Erythroblast (primary cell): ENCODE measurements at places on chromosomes 16 and 17.

DNA sequence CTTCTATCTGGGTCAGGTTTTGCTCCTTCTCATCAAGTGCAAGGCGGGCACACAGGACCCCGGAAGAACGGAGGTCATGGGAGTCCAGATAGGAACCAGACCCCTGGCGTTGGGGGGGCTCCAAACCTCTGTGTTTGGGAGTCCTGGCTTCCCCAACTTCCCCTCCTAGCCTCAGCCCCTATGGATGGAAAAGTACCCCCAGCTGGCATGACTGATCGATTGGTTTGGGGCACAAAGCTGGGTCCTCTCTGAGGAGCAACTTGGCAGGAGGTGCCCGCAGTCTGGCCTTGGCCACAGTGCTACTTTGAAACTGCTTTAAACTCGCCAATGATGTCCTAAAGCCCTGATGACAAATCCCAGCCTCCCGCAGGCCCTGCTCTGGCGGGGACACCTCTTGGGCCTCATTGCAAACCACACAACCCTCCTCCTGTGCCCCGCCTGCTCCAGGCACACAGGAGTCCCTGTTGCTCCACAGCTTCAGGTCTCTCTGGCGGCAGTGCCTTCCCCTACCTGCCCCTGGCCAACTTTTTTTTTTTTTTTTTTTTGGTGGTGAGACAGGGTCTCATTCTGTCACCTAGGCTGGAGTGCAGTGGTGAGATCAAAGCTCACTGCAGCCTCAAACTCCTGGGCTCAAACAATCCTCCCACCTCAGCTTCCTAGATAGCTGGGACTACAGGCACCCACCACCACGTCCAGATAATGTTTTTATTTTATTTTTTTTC is 38.0 kb upstream of the SNN start:
- DNase-seq: no peak

GRCh38 chr17:40538936-40539705 is 26.2 kb downstream of the CCR7 start:
- no peak for DNase-seq

GRCh38 chr17:65362826-65363225 is 198.6 kb downstream of the AXIN2 start:
- no peak for DNase-seq

- DNase-seq: no peak
Measured at GRCh38 chr16:57758331-57759117, 23.0 kb downstream of the KATNB1 start.

DNA sequence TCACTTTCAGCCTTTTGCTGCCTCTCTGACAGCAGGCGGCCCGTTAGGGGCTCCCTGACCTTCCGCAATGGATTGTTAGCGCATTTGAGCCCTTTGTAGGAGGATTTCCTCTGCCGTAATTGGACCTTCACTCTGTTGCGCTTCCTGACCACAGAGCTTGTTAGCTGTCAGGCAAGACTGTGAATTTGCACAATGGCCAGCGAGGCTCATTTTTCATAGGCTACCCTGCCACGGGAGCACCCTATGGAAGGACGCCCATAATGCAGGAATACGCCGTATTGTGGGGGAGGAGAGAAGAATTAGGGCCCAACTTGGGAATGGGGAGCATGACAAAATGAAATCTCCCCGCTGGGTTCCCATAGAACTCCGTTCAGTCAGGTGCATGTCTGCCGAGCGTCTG is 205.2 kb upstream of the NLRP1 start:
- no peak for DNase-seq

- no peak for DNase-seq
Measured at GRCh38 chr17:4148611-4149308, 5.8 kb downstream of the CYB5D2 start.

DNA sequence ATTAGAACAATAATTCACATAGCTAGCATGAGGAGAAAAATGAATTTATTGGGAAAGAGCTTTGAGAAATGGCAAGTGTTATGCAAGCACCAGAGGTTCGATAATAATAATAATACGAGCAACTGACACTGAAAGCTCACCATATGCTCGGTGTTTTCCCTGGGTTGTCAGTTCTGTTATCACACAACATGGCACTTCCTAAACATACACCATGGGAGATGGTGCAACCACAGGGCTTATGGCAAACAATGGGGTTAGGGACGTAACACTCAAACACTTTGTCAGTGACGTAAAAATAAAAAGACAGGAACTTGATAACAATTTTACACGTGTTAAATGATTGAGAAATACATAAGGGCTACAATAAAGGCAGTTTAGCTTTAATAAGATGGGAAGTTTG is 23.7 kb downstream of the OR1D5 start:
- no peak for DNase-seq

- no peak for DNase-seq
Measured at GRCh38 chr16:26198221-26198620, 506.5 kb downstream of the HS3ST4 start.

DNA sequence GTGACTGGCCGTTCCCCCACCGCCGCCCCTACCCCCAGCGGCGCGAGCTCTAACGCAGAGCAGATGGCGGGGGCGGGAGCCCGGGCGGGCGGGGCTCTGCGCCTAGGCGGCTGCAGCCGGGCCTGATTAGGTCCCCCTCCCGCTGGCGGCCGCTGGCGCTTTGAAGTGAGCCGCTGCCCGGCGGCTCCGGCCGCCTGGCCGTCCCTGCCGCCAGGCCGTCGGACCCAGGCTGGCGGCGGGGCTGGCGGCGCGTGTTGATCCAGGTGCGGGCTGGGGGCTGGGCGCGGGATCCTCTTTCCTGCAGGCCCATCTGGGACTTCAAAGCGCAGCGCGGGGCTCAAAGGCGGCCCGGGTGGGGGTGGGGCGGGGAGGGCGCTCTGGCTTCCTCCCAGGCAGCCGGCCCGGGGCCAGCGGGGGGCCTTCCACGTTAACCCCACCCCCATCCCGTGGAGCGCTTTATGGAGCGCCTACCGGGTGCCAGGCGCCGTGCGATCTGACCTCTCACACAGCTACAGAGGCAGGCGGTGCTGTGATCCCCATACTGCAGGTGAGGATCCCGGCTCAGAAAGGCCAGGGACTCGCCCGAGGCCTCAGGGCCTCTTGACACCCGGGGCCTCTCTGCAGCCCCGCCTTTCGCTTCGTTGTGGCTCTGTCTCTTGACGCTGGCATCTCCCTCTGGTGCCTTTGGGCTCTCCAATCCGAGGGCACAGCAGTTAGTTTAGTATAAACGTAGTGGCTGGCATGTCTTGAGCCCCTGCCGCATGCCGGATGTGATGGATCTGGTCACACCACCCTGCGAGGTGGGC is 80.0 kb upstream of the NKD1 start:
- DNase-seq: no peak

DNA sequence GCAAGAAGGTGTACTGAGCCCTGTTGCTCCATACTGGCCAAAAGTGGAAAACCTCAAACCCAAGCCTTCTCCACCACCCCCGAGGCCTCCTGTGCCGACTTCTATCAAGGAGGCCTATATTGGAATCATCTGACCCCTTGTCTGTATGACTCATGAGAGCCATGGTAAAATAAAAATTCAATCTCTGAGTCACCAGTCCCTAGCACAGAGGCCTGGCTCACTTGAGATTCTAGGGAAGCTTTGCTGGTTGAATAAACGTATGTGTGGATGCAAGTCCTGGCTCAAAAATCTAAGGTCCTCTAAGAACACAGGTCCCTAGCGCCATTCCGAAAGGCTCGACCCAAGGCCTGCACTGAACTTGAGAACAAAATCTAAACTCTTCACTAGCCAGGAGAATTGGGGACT is 15.0 kb downstream of the NSMCE1 start:
- DNase-seq: no peak

DNA sequence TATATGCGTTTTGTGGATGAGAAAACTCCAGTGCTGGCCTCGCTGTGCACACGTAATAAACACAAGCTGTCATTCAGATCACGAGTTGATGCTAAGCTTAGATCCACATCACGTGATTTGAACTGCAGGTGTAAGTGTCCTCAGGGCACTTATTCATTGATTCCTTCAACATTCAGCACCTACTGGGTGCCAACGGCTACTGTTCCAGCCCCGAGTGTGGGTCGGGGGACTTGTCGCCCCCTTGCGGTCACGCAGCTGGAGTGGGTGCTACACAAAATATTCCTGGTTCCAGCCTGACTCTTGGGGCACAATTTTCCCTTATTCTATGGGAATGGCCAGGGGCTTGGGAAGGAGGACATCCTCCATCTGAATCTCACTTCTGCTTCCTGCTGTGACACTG is 29.9 kb upstream of the GINS2 start:
- DNase-seq: peak; percentile 61

- peak; percentile 23 for DNase-seq
Measured at GRCh38 chr17:41663451-41664171, 25.1 kb upstream of the EIF1 start.

- DNase-seq: no peak
Measured at GRCh38 chr17:79075446-79075750, 774 bp downstream of the ENGASE start.

- no peak for DNase-seq
Measured at GRCh38 chr17:13244513-13244912, 226.7 kb upstream of the ELAC2 start.

GRCh38 chr16:59913666-59914065 is 1179.5 kb upstream of the GOT2 start:
- no peak for DNase-seq

DNA sequence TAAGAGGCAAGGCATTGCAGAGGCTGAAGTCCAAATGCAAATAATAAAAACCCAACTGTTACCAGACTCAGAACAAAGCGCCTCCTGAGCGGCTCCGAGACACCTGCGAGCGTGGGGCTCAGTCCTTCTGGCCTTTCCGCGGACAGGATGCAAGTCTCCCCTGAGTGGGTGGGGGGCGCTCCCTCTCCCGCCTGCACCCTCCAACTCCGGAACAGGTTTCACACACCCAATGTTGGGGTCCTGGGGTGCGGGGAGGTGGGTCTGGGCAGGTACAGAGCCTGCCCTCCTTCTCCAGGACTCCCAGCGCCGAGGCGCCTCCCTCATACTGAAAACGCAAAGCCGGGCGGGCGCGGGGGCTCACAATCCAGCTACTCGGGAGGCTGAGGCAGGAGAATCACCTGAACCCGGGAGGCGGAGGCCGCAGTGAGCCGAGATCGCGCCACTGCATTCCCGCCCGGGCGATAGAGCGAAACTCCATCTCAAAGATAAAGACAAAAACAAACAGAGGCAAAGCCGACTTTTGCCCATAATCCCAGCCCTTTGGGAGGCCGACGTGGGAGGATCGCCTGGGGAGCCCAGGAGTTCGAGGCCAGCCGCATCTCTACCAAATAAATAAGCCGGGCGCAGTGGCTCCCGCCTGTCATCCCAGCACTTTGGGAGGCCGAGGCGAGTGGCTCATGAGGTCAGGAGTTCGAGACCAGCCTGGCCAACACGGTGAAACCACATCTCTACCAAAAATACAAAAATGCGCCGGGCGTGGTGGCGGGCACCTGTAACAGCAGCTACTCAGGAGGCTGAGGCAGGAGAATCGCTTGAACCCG is 893 bp downstream of the GINS2 start:
- peak; percentile 45 for DNase-seq

DNA sequence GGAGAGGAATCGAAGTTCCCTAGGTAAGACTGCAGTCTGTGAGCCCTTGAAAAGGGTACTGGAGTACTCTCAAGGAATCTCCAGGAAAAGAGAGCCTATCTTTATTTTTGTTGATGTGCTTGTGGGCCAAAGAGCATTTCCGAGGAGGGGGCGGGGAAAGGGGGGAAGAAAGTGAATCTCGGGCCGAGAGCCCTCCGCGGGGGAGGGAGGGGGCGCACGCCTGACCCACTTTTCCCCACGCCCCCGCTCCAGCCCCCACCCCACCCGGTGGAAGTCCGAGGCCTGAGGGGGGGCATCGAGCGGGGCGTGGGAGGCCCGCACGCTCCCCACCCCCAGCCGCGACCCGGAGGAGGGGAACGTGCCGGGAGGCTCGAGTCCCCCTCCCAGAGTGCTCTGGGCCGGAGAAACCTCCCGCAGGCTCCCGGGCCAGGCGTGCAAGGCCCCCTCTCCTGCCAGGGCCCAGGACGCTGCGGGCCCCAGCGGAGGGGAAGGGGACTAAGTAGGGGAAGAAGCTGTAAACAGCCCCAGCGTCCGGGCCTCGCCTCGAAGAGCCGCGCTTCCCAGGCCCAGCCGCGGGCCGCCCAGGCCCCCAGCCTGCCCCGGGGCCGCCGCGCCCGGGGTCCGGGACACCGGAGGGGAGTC is 444 bp downstream of the HELZ start:
- DNase-seq: peak; percentile 73

DNA sequence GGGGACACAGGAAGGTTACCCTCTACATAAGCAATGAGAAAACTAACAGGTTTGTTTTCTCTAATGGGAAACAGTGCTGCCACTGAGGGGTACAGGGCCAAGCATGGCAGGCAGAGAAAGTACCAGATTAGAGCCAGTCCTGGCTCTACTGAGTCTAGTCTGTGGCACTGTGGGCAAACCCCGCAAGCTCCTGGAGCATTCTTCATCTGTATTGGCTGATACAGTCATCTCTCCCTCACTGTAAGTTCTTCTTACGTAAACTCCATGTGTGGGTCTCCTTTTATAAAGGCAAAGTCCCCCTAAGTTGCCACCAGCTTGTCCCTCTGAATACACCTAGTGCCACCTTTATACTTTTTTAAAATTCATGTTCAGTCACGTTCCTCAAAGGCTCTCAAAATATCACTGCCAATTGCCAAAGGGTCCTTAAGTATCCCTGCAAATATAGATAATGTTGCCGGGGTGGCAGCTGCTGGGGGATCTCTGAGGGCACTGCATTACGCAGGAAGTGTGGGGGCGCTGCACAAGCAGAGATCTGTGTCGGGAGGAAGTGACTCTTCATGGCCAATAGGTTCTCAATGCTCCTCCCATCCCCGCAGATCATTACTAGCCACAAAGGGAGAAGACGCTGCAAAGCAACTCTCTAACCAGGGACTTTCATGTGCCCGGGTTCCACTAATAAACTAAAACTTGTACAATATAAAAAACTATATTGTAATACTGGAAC is 18.8 kb downstream of the XPO6 start:
- DNase-seq: peak; percentile 47

GRCh38 chr17:36861531-36861930 is 75.7 kb upstream of the LHX1 start:
- DNase-seq: no peak

DNA sequence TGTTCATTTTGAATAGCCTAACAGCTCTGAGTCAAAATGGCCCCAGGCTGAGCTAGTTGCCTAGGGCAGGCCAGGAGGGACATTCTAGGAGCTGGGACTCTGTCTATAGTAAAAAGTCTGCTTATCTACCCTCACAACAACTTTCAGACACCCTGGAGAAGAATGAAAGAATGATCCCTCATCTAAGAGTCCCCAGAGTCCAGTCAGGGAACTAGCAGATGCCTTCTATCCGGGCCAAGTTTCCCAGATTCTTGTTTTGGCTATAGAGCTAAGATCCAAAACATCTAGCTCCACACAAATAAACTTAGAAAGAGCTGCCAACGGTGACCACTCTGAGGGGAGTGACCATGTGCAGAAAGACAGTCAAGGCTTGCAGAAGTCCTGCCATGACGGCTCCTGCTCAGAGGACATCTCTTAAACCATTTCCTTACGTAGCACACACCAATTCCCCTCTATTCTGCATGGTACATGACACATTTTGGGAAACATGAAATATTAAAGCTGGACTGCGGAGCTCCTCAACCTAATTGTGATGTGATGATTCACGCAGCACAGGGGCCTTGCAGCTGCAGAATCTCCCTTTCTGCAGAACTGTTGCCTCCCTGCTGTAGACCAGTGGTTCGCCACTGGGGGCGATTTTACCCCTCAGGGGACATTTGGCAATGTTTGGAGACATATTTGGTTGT is 24.2 kb downstream of the FAM20A start:
- DNase-seq: no peak

GRCh38 chr17:66002063-66002585 is 189.8 kb downstream of the CEP112 start:
- no peak for DNase-seq
